ENCODE measurements at places on chromosomes 4 and X.

DNA sequence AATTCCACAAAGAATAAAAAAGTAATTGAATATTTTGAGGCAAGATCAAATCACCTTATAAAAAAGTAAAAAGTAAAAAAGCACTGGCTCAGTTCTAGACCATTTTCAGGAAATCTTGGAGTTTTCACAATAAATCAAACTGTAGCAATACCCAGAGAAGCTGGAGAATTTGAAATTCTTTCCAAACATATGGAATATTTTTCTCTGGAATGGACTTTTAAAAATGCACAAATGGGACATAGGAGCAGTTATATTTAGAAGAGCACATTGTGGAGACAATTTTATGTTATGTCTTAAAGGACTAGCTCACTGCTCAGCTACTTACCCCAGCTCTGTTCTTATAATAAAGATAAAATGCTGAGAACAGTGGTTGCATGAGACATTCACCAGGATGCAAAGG is 211.9 kb upstream of the KIT start:
- no peak for DNase-seq

DNA sequence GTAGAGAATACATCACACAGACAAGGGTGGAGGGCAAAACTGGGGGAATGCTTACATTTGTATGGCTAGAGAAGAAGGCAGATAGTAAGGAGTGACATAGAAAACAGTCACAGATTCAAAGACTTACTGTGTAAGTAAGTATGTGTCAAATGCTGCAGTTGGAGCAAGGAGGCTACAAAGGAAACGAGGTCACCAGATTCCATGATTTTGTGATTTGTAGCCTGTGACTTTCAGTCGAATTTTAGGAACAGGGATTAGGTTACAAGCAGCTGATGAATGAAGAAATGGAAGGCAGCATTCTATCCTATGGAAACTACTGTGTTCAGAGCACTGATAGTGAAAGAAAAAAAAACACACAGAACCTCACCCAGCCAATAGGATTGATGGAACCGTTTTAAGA is 407.9 kb downstream of the IL15 start:
- no peak for DNase-seq

GRCh38 chr4:3792813-3793212 is 26.6 kb downstream of the ADRA2C start:
- DNase-seq, result no peak

DNA sequence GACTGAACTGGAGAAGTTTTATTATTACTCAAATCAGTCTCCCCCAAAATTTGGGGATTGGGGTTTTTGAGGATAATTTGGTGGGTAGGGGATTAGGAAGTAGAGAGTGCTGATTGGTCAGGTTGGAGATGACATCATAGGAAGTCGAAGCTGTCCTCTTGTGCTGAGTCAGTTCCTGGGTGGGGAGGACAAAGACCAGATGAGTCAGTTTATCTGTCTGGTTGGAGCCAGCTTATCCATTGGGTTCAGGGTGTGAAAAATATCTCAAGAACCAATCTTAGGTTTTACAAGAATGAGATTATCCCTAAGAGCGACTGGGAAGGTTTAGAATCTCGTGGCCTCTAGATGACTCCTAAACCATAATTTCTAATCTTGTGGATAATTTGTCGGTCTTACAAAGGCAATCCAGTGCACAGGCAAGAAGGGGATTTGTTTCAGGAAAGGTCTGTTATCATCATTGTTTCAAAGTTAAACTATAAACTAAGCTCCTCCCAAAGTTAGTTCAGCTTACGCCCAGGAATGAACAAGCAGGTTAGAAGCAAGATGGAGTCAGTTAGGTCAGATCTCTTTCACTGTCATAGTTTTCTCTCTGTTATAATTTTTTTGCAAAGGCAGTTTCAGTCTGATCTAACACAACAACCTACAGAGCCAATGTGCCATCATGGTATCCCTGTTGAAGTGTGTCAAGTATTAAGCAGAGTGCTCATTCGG is 274.5 kb downstream of the SLC7A11 start:
- no peak for DNase-seq

- no peak for DNase-seq
Observed at GRCh38 chr4:64718091-64718490, 308.8 kb upstream of the TECRL start.

DNA sequence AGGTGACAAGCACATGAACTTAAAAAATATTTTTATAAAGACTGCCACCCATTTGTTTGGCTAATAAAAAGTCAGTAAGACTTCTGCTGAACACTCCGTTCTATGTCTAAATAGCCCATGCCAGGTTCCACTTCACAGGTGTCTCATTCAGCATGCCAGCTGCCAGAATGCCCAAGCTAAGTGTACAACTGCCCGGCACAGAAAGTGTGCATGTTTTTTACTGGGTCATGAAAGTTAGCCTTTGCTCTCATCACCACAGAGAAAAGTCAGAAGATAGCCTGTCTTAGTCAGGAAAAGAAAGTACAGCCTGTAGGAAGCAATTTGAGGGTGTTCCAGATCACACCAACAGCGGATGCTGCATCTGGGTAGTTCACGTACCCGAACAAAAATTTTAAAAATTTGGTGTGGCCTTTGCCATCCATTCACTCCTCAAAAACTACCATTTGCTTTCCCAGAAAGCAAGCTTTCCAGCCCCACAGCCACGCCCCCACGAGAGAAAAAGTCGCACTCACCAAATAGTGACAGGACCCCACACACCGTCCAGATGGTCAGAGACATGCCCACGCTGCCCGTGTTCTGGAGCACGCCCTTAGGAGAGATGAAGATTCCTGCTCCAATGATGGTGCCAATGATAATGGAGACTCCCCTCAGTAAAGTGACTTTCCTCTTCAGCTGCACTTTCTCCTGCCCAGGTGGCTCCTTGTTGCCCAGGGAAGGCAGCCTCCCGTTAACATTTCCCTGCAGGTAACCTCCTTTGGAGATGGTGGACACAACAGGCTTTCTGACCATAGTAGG is 671 bp downstream of the SLC7A11 start:
- DNase-seq, result no peak

- no peak for DNase-seq
Observed at GRCh38 chr4:21376176-21376575, 572.4 kb downstream of the KCNIP4 start.
